NCI-H774 (cell line): ENCODE measurements at places on chromosomes 4 and X.

DNA sequence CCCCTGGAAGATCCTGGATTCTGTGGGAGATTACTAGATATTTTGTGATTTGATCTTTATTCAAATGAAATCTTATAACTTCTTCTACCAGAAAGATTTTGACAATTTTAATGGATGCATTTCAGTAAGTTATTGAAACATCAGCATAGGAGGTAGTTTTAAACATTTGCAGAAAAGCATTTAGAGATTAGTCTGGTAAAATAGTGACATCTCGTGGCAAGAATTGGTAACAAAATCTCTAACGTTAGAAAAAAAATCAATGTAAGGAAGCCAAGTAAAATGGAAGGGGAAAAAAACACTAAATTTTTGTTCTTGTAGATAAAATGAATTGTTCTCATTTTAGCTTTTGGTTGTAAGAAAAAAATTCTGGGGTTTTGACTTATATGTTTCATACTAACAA lies 73.3 kb downstream of the TASL start:
- DNase-seq = no peak

DNA sequence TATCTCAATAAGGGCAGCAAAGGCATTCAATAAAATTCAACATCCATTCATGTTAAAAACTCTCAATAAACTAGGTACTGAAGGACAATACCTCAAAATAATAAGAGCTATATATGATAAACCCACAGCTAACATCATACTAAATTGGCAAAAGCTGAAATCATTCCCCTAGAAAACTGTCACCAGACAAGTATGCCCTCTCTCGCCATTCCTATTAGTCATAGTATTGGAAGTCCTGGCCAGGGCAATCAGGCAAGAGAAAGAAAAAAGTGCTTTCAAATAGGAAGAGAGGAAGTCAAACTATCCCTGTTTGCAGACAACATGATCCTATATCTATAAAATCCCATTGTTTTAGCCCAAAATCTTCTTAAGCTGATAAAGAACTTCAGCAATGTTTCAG lies 116.8 kb downstream of the TENT5D start:
- DNase-seq = no peak

DNA sequence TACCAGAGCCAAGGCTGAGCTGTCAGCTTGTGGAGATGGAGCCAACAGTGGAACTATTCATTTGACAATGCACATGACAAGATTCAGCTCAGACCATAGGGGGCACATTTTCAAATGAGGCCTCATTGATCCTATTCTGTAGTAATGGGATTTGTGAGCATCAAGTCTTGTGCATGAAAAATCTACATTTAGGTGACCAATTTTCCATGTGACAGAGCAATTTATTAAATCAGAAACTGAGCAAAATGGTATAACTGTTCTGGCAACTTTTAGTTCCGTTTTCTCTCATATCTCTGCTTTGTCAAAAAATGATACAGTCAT lies 108.5 kb upstream of the PCDH18 start:
- no peak for DNase-seq

- no peak for DNase-seq
These were observed 55.8 kb downstream of the LRP2BP start for GRCh38 chr4:185339941-185340340.
